Ovary (tissue), 10 donors: ENCODE measurements at places on chromosomes 12 and 14.
A peak's percentile ranks its signal among the peaks of the same experiment; 100 is the strongest.

DNA sequence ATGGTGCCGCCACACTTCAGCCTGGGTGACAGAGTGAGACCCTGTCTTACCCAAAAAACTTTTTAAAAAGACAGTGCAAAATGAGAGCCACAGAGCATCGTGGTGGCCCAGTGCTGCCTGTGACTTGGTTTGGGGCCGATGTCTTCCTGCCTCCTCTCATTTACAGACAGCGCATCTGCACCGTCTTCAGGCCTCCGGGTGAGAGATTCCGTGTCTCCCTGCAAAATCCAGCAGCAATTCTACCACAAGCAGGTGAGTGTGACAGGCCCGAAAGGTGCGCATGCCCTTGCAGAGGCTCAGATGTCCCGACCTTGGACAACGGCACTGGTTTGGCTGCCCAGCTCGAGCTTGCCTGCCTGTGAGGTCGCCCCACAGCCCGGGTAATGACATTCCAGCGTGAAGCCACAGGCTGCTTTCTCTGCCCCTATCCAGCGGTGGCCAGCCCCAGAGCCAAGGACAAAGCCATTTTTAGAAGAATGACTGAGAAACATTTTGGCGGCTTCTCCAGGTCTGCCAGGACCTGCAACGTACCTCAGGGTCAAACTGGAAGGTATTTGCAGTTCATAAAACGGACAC lies 70.3 kb upstream of the RFLNA start:
- no peak overlapping the region for H3K27ac ChIP-seq
- H3K36me3 ChIP-seq = no peaks in the 10 kb centered on the region
- no peaks in the 10 kb centered on the region for H3K4me1 ChIP-seq
- no peaks in the 10 kb centered on the region for H3K27me3 ChIP-seq
- DNase-seq = no peak
- no peak overlapping the region for H3K4me3 ChIP-seq

GRCh38 chr12:128908254-128908653 lies 55.0 kb downstream of the GLT1D1 start:
- H3K4me1 ChIP-seq = no peaks in the 10 kb centered on the region
- H3K27ac ChIP-seq = no peak overlapping the region
- H3K27me3 ChIP-seq = no peaks in the 10 kb centered on the region
- H3K36me3 ChIP-seq = no peaks in the 10 kb centered on the region
- no peak for DNase-seq

DNA sequence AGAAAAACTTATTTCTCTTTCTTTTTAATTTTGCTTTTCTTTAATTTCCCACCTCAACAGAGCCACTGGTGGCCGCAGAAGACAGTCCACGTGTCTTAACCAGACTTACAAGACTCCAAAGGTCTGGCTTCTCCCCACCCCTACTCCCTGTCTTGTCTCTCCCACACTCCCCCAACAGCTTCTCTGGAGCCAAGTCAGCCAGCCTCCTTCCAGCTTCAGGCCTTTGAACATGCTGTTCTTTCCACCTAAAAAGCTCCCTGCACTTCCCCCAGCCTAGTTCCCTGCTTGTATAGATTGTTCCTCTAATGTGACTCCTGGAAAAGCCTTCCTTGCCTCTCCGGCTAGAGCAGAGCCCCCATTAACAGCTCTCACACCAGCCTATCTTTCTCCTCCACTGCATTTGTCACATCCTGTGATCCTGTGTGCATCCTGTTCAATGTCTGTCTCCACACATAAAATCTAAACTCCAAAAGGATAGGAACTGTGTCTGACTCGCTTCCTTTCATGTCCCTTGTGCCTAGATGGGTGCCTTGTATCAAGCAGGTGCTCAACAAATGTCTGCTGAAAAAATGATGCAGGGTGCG lies 7.8 kb upstream of the DYNLL1 start:
- H3K4me1 ChIP-seq = peaks cover 7% of the 10 kb centered on the region
- H3K27ac ChIP-seq = peak overlapping the region; percentile 40
- H3K27me3 ChIP-seq = no peaks in the 10 kb centered on the region
- no peaks in the 10 kb centered on the region for H3K36me3 ChIP-seq

DNA sequence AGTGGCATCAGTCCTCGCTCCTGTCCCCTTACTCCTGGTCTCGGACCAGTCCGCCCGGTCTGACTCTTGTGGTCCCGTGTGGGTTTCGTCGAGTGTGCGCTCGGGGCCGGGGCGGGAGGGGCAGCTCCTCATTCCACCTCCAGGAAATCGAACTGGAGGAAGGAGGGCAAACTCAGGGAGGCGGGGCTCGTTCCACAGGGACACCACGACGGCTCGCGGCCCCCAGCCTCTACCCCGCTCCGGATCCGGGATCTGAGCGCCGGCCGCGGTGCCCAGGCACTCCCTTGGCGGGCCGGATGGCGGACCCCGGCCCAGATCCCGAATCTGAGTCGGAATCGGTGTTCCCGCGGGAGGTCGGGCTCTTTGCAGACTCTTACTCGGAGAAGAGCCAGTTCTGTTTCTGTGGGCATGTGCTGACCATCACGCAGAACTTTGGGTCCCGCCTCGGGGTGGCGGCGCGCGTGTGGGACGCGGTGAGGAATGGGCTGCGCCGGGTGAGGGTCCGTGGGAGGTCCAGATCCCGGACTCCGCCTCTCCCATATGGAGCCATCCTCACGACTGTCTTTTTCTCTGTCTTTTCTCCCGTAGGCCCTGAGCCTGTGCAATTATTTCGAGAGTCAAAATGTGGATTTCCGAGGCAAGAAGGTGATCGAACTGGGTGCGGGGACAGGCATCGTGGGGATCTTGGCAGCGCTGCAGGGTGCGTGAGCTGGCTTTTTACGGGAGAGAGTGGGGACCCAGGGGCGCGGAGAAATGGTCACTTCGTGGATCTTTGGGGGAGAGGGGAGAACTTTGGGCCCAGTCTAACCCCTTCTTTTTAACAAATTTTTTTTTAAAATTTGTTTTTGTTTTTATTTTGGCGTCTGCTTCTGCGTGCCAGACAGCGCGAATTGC lies at the start of gene EEF1AKMT3:
Gene EEF1AKMT3, plus strand, starts transcription at position 186 of the 894 bp plus-strand sequence. Its CDS starts 111 bp downstream, at position 297.
- DNase-seq = peak; percentile 72
- peak within 1 kb of the TSS; percentile 86 for H3K4me3 ChIP-seq
- peak within 1 kb of the TSS; percentile 85 for H3K27ac ChIP-seq
- H3K36me3 ChIP-seq = no peaks in the 10 kb centered on the region
- H3K4me1 ChIP-seq = peaks cover 2% of the 10 kb centered on the region

DNA sequence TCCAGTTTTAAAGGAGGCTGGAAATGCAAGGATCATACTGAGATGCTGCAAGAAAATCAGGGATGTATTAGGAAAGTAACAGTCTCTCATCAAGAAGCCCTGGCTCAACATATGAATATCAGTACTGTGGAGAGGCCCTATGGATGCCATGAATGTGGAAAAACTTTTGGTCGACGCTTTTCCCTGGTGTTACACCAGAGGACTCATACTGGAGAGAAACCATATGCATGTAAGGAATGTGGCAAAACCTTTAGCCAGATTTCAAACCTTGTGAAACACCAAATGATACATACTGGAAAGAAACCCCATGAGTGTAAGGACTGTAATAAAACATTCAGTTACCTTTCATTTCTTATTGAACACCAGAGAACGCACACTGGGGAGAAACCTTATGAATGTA lies 24.5 kb downstream of the ZNF891 start:
- no peaks in the 10 kb centered on the region for H3K27me3 ChIP-seq
- no peaks in the 10 kb centered on the region for H3K4me1 ChIP-seq
- no peak overlapping the region for H3K4me3 ChIP-seq

DNA sequence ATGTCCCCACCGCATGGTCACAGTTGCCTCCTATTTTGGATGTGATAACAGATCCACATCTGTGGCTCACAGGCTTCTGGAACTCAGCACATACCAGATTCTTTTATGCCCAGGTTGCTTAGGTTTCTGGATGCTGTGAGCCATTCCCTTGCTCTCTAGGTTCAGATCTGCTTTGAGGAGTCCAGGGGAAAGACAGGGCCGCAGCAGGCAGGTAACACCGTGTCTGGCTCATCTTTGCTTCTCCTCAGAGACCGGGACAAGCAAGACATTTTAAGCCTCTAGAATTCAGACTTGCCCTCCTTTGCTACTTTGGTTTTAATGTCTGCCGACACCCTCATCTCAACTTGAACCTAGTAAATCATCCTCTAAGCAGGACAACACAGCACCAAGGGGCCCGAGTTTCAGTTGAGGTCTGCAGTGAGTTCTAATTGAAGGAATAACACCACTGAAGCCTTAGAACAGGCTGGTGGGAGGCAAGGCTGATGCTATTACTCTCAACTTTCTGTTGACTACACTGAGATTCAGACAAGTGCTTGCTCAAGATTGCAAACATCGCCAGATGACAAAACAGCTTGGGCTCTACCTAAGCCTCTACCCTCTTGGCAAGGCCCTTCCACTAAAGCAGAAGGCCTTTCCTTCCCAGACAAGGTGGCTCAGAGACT lies 55.3 kb downstream of the MDM2 start:
- H3K36me3 ChIP-seq = no peaks in the 10 kb centered on the region
- H3K27me3 ChIP-seq = no peaks in the 10 kb centered on the region
- no peak overlapping the region for H3K4me3 ChIP-seq

- no peaks in the 10 kb centered on the region for H3K36me3 ChIP-seq
- DNase-seq = no peak
- no peaks in the 10 kb centered on the region for H3K27me3 ChIP-seq
- no peak overlapping the region for H3K27ac ChIP-seq
- no peak overlapping the region for H3K4me3 ChIP-seq
- H3K4me1 ChIP-seq = no peaks in the 10 kb centered on the region
These were observed 666.6 kb downstream of the DIO2 start for GRCh38 chr14:79544698-79545070.
